Right ventricle myocardium superior (tissue), 1 donor: ENCODE measurements at places on chromosomes 7 and 10.
A peak's percentile ranks its signal among the peaks of the same experiment; 100 is the strongest.

DNA sequence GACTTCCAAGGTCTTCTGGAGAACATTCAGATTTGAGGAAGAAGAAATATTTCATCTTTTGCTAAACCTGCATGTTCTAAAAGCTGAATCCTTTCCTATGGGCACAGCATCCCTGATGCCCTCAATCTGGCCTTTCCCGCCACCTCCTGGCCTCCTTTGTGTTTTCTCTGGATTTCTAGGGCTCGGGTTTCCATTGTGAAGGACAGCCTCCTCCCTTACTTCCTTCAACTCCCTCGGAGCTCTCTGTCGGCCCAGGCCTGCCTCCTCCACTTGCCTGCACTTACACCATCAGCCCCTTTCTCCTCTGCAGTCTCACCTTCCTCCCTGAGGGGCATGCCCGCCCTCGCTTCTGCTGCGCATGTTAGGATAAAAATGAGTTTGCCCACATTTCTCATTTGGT, 75.4 kb downstream of the WIPF3 start:
- DNase-seq = no peak

DNA sequence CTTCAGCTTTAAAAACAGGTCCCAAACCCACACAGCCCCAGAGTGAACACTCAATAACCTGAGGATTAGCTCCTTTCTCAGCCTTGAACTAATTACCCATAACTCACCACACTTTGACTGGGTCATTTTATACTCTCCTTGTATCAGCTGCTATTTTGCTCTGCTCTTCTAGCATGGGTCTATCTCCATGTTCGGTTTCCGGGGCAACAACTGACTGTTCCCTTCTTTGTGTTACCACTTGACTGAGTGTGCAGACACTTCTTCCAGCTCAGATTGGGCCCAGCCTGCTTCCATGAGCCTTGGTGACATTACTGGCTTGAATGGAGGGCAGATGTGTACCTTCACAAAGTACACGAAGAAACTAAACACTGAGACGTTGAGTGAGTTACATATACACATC, 31.5 kb upstream of the PRPS1L1 start:
- DNase-seq = no peak

DNA sequence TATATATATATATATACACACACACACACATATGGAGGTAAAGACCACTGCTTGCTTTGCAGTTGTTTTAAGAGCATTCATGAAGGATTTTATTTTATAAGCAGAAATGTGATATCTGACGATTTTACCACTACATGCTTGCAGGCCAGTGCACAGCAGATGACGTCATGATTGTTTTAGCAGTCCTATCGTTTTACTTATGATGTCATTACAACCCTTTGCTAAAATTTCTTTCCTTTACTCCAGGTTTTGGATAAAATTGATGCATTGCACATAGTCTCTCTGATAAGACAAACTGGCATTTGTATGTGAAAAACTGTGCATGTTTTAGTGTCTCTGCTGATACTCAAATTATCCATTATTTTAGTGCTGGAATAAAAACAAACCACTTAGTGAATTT, 9.2 kb downstream of the EGFR start:
- no peak for DNase-seq

DNA sequence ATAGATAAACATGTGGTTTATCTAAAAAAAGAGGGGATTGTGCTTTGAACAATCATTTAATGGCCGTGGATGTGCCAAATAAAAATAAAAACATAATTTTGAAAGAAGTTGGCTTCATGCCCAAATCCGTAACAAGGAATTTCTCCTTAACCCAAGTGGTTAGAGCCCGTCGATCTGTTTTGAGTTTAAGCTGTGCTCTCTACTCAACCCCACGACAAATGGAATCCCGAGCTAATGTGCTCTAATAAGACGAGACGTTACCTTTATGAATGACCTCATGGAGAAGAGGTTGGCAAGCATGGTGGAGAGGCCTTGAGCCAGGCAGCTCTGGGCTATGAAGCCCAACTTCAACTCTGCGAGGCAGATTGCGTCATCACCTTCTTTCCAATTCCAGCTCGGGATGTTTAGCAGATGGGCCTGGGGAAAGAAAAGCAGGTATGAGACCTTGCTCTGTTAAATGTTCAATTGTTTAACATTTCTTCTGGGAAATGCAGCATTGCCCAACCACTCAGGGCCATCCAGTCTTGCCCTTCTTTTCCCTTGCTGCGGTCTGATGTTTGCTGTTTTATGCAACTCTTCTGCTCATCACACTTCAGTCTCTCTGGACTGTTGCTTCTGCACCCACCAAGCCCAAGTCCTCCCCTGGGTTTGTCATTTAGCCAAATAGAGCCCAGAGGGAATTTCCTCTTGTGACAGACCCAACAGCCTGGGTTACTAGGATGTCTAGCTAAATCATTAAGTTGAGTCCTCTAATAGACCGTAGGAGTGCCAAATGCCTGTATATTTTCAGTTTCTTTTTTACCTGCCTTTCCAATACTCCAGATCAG, 564.6 kb downstream of the KCNMA1 start:
- DNase-seq = peak; percentile 62

DNA sequence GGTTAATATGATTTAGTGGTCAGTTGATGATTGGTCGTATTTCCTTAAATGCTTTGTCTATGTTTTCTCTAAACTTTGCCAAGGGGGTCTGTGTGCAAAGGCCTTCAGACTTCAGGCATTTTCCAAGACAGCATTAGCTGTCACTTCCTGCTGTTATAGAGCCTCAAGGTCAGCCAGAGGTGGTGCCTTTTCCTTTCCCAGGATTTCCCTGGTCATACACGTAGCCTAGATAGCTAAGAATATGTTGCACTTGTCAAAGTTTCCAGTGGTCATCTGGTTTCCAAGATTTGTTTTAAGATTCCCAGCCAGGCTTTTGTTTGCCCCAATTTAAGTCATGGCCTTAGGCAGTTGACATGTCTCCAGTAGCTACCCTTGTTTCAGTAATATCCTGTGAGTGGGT, 133.2 kb upstream of the IGFBP3 start:
- DNase-seq = no peak

DNA sequence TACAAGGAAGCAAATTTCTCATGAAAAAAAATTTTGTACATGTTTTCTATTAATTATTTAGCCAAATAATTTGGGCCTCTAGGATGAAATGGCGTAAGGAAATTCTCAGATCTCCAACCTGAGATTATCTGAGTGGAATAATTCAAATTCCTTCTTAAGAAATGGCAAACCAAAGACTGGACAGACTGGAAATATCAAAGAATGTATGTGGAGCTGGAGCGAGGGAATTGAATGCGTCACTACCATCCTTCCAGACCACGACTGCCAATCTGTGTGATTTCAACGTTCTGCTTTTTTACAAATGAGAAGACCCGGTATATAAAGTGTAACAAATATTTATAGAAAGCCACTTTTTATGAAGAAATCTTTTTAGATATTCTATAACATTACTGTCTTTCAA, 12.4 kb upstream of the BLNK start:
- DNase-seq = no peak

DNA sequence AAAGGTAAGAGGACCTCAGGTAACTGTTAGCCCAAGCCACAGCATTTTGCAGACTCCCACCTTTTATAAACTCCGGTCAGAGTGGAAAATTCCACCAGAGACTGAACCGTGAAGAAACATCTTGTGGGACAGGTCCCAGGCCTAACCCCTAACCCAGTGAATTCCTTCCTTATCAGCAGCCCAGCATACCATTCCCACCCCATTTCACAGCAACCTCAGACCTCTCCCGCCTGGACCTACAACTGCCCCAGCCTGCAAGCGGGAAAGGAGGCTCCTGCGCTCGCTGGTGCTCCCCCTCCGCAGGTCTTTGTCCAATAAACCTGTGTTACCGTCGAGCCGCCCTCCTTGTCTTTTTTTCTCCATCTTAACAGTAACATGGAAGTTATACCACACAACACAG, 736.6 kb downstream of the MAGI2 start:
- no peak for DNase-seq

DNA sequence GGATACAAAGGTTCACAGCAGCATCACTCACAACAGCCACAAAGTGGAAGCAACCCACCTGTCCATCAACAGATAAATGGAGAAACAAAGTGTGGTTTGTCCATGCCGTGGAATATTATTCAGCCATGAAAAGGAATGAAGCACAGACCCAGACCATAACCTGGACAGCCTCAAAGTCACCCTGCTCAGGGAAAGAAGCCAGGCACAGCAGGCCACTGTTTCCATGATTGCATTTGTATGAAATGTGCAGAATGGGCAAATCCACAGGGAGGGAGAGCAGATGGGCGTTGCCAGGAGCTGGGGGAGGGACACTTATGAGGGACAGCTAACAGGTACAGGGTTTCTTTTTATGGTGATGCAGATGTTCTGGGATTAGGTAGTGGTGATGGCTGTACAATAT, 30.3 kb downstream of the FOXL3 start:
- no peak for DNase-seq

DNA sequence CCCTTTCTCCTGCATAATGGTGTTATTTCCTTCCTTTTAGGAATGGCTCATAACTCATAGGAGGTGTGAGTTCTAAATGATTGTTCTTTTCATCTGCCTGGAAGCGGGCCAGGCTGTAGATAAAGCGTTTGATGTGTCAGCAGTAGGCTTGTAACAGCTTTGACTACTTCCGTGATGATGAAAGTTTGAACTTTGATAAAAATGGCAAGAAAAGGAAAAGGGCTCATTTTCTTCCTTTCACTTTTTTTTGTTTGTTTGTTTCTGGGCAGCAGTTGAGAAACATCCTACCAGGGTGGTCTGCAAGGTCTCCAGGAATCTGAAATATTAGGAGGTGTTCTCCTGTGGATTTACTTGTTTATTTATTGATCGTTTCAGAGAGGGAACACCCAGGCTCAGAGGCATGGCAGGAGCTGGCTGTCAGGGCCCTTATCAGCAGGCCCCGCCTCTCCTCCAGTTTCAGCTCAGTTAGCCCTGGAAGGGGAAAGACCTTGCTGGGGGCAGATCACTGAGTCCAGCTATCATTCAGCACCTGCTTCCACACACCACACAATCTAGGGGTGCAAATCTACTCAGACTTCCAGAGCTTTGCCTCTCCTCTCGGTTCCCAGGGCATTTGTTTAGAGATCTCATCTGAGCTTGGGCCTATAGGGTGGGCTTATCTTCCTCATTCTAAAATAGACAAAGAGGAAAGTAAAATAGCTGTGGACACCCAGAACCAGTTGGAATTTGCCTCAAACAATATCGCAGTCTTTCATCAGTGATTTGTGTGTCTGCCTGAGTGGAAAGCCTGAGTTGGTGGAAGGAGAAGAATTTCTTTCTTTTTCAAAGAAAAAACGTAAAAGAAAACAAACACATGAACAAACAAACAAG, 130.9 kb downstream of the BMPER start:
- no peak for DNase-seq

GRCh38 chr7:154183946-154184345, 131.7 kb downstream of the DPP6 start:
- no peak for DNase-seq

DNA sequence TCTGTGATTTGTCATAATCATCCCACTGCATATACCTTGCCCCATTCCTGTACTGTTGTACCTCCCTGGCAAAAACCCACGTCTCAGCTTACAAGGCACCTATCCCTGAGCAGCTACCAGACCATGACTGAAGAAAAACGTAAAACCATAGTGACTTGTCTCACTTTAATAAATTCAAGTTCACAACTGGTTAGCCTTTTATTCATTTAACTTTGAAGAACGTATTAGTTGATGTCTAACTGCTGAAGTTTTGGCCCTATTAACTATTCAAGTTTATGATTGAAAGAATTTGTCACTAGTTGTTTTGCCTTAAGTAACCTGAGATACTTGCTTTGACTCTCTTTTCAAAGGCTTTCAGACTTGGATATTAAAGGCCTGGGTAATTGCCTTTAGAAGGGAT, 59.7 kb downstream of the GALNT11 start:
- no peak for DNase-seq

GRCh38 chr10:69826789-69827554, 25.3 kb downstream of the COL13A1 start:
- DNase-seq = no peak

DNA sequence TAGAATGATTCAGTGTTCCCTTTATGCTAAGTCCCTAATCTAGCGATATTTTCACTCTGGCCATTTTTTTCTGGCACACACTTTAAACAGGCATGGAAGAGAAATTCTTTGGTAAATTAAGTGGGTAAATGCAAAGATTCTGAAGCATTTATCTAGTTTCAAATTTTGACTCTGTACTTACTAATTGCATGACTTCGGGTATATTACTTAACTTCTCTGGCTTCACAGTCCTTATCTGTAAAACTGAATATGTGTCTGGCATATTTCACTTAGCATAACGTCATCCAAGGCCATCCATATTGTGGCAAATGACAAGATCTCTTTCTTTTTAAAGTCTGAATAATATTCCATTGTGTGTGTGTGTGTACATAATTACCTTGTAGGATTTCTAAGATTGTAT, 114.5 kb downstream of the MBL2 start:
- no peak for DNase-seq

GRCh38 chr10:88647061-88647615, 17.1 kb upstream of the LIPF start:
- DNase-seq = no peak

DNA sequence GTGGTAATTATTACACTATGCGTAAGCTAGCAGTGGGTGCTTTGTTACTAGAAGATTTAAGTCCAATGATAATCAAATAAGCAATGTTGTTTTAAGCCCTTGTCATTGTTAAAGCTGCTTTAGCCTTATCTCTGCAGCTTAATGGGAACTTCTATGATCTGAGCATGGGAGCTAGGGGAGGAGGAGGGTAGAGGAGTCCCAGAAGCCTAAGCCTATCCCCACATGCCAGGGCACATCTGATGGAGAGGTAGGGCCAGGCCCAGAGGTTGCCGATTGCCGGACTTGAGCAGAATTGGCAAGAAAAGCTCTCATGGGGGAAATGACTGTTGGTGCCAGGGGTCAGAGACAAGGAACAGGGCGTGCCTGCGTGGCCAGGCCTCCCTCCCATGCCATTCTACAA, 13.4 kb downstream of the CUBN start:
- DNase-seq = no peak

GRCh38 chr10:113221756-113222168, 271.7 kb downstream of the TCF7L2 start:
- no peak for DNase-seq

- no peak for DNase-seq
Observed at GRCh38 chr7:98038731-98039130, 48.7 kb upstream of the OCM2 start.

DNA sequence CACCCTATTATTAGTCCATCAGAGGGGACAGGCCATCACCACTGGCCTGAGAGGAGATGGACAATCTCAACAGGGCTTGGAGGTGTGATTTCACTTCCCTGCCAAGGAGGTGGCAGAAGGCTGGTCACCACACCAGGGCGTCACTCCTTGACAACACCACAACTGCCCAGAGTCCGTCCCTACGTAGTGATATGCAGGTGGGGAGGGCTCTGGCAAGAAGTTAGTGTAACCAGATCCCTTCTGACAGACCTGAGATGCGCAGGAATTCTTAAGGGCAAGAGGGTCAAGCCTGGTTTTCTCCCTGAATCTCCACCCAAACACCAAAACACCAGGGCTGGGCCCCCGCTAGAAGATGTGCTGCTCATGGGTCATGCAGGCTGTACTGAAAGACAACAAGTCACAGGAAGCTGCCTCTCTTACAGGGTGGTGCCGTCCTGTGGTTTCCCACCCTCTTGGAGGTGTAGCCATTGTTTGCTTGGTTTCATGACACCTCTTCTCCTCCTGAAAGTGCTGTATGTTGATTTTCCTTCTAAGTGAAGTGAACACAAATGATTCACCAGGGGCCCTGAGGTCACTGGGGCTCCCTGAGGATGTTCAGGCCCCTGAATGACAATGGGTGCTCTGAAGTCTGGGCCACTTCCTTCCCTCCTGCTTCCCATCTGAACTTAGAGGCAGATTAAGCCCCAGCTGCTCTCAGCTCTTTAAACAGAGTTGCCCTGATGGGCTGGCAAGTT, 27.1 kb downstream of the ATXN7L1 start:
- DNase-seq = no peak
